ENCODE measurements at places on chromosomes 6 and 20.

- DNase-seq = no peak
Measured at GRCh38 chr6:71229477-71229876, 59.1 kb upstream of the OGFRL1 start.

GRCh38 chr6:131900231-131900630, 50.9 kb downstream of the CCN2 start:
- DNase-seq = no peak

GRCh38 chr6:125586074-125586473, 163.4 kb upstream of the HEY2 start:
- DNase-seq = peak; percentile 27

- DNase-seq = no peak
Measured at GRCh38 chr6:37956711-37957275, 137.3 kb downstream of the ZFAND3 start.

- no peak for DNase-seq
Measured at GRCh38 chr20:49230021-49230420, 10.8 kb downstream of the DDX27 start.

DNA sequence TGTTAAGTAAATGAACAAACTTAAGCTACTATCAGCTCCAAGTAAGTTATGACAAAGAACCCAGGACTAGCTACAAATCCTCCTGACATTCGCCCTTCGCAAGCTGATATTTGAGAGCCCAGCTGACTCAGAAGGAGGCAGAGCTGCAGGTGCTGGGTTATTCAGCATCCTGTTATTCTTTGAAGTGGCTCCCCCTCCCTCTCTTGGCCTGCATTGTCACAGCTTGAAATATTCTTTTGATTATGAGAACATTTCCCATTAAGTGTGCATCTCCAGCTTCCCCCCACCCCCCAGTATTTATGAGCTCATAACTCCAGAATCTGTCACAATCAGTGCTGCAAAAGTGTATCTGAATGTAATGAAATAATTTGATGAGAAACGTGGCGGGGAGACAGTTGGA, 78.8 kb upstream of the RALY start:
- DNase-seq = peak; percentile 24

DNA sequence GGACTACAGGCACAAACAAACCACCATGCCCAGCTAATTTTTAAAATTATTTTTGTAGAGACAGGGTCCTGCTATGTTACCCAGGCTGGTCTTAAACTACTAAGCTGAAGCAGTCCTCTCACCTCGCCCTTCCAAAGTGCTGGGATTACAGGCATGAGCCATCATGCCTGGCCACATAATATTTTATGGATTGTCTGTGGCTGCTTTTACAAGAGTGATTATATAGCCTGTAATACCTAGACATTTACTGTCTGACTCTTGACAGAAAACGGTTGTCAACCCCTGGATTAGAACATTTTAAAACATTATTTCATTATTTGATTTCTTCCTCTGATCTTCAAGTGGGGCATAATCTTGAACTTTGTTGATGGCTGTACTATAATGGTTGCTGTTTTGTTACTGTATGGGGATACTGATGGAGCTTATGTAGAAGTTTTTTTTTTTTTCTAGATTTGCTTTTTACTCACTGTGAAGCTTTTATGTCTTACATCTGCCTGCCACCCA, 14.3 kb downstream of the PARD6B start:
- no peak for DNase-seq

Measured in adipocyte (in vitro differentiated cells).